ENCODE measurements at places on chromosomes 5 and 9.

DNA sequence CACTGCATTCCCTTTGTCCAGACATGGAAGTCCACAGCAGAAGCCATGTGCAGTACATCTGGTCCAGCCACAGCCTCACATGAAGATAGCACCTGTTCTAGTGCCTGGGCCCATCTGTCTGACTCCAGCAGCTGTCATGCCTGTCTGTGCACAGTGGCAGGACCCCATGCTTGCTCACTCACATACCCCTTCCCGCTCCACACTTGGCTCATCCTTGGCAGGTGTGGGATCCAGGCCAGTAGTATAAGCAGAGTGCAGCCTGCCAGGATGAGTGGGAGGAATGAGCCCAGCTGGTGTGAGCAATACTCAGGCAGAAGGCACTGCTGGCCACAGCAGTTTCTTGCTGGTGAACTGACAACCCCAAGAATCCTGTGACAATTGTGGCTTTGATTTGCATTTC lies 168.0 kb downstream of the PRDM9 start:
- no peak for DNase-seq

DNA sequence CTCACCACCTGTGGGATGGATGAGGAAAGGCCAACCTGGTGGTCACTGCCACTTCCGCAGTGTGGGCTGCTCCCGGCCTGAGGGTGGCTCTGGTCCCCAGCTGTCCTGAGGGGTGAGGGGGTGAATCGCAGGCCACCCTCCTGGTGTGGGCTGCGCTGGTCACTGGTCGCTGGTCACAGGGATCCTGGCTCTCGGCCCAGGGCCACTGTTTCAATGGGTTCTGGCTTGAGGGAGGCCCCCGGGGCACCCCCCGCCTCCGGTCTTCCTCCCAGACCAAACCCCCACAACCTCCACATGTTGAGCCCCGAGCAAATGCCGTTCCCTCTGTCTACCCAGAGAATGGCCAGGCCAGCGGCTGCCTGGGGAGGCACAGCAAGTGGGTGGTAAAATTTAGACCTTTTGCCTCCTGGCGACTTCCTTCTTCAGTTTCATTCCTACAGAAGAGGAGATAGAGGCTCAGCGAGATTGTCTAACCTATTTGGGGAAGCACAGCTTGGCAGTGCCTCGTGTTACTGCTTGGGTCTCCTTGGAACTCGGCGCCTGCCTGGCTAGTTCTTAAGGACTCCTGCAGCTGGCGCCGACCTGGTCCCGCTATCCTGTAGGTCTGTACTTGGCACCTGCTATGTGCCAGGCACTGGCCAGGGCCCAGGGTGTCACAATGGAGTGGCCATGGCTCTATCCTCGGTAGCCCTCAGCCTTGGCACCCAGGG lies 48.2 kb downstream of the RXRA start:
- DNase-seq: no peak

DNA sequence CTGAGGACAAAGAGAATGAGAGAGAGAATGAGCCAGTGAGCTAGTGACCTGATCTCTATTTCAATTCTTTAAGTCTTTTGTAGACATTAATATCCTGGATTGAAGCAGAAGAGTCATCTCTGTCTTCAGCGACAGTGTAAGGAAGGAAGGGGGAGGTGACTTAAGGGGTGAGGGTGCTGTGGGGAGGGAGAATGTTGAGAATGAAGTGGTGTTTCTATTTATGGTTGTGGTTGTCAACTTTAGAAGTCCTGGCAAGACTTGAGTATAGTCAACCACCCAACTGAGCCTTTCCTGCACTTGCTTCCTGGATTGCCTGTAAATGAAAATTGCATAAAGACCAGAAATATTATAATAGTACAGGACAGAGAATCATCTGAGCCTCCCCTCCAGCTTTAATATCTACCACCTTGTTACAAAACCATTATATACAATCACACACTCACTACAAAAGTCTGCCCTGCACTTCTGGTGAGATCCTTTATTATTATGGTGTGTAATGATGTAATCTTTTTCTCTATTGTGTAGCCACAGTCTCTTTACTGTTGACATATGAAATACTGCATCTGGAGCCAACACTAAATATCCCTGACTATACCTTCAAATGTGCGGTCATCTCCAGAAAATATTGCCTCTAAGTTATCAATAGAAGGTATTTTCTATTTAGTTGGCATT lies 91.7 kb downstream of the NTRK2 start:
- no peak for DNase-seq

GRCh38 chr9:22208846-22209585 lies 199.9 kb upstream of the CDKN2B start:
- no peak for DNase-seq

GRCh38 chr5:158801268-158801667 lies 298.4 kb downstream of the EBF1 start:
- DNase-seq: no peak

DNA sequence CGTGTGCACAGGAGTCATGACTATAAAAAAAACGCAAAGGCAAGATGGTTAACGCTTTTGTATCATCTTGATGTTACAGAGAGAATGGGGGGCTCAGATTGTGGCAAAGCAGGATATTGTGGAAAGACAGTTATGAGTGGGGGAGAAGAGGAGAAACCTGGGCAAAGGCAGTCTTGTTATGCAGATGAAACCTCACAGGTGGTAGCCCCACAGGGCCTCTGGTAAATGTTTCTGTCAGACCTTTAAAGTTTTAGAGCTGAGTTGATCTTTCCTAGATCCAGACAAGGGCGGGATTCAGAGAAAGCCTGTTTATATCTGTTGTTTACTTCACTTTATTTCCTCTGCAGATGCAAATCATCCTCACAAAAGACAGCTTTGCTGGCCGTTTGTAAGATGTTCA lies 55.2 kb downstream of the C9orf85 start:
- DNase-seq: no peak
